ENCODE measurements at places on chromosomes 1 and 21.
A peak's percentile ranks its signal among the peaks of the same experiment; 100 is the strongest.

GRCh38 chr1:77687519-77687906 is 5.1 kb upstream of the ZZZ3 start:
- DNase-seq, result no peak

GRCh38 chr1:209672705-209673630 is 2.2 kb upstream of the G0S2 start:
- DNase-seq, result no peak

DNA sequence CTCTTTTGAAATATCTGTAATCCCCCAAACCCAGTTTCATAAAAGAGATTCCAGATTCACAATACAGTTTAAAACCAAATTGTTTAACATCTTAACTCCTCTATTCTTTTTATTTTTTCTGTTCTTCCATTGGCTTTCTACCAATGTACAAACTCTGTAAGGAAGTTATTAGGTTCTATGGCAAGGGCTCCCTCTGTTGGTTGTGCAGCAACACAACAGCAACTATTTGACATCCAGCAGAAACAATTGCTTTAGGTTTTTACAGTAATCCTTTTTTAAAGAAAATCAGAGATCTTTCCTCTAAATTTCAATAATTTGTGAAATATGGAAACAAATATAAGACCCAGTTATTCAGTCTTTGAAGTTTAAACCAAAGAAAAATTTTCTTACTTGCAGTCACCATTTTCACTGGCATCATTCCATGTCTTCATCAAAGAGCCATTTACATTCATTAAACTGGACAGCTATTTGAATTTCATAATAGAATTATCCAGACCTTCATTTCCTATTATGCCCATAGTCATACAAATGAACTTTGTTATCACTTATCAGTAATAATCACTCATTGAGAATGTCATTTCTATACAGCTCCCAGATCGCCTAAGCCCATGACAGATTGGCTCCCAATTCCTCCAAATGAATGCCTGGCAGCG is 46.5 kb upstream of the RNF11 start:
- DNase-seq, result peak; percentile 2

DNA sequence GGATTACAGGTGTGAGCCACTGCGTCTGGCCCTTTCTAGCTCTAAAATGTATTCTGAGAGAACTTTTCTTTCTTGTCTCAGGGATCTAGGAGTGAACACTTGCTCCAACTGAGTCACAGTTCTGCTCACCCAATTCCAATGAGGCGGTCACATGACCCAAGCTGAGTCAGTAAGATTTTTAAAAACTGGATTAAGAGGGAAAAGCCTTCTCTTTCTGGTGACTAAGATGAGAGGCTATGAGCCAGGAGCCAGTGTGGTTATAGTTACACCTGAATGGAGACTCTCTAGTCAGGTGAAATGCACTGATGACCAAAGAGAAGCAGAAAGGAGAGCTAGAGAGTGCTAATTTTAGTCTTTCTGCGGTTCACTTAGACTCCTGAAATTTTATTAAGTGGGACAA is 9.5 kb upstream of the DEPDC1 start:
- DNase-seq, result no peak

- DNase-seq, result no peak
Measured at GRCh38 chr21:35677298-35677841, 383.0 kb downstream of the SETD4 start.

GRCh38 chr21:32993894-32994293 is 31.8 kb upstream of the OLIG2 start:
- no peak for DNase-seq

GRCh38 chr1:38370716-38371504 is 324.3 kb upstream of the POU3F1 start:
- DNase-seq, result no peak

GRCh38 chr1:114238053-114238452 is 84.4 kb upstream of the SYT6 start:
- no peak for DNase-seq

- no peak for DNase-seq
Measured at GRCh38 chr1:165355977-165356811, at the start of gene LMX1A. TSS of gene LMX1A (minus strand) at chr1:165356715. CDS start at chr1:165355559, 1,156 bp downstream.

DNA sequence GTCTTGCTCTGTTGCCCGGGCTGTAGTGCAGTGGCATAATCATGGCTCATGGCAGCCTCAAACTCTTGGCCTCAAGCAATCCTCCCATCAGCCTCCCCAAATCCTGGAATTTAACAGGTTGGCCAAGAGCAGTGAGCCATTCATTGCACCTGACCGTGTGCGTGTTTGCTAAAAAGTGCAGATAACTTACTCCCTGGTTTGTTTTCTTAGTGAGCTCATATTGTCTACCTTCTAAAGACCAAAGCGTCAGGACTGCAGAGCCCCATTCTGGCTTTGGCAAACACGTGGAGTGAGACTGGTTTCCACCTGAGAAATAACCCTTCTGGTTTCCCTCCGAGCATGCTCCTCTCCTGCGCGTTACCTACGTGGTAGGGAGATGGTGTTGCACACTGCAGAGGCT is 32.2 kb upstream of the CA6 start:
- DNase-seq, result no peak

DNA sequence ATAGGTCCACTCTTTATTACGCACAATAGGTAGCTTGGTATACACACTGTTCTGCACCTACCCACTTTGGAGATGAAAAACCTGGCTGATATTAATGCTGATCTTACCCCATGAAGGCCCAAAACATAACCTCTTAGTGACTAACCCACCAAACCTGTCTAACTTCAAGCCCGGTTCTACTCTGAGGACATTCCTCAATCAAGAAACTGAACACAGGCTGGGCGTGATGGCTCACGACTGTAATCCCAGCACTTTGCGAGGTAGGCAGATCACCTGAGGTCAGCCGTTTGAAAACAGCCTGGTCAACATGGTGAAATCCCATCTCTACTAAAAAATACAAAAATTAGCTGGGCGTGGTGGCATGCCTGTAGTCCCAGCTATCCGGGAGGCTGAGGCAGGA is 50.5 kb downstream of the EYA3 start:
- DNase-seq, result no peak

DNA sequence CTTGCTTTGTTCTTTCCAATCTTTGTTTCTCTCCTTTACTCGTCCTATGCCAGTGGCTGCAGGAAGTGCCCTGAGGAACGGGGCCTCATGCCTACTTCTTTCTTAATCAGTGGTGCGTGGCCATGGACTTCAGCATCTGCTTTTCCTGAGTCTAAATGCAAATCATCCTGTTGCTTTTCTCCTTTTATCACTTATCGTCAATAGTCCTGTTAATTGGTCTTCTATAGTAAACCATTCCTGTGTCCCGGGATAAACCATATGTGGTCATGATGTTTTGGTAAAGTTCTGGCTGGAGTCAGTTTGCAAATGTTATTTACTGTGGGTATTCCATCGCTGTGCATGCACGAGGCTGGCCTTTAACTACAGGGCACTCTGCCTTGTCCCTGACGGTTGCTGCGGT is 47.5 kb downstream of the AGPAT3 start:
- DNase-seq, result no peak

DNA sequence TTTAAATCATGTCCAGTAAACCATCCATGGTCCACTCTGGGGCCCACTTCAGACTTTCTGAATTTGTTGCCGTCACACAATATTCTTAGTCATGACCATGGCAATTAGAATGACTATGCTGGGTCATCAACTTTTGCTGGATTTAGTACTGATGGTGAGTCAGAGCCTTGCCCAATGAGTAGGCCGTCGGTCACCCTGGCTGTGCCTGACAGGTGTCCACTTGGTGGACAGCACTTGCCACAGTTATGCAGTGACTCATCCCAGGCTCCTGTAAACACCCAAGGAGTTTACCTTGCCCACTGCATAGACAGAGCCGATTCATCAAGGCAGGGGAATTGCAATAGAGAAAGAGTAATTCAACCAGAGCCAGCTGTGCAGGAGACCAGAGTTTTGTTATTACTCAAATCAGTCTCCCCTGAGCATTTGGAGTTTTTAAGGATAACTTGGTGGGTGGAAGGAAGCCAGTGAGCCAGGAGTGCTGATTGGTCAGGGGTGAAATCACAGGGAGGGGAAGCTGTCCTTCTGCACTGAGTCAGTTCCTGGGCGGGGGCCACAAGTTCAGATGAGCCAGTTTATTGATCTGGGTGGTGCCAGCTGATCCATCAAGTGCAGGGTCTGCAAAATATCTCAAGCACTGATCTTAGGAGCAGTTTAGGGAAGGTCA is 333.8 kb downstream of the PTPRU start:
- DNase-seq, result no peak

- DNase-seq, result no peak
Measured at GRCh38 chr1:17719874-17720273, 35.3 kb upstream of the ACTL8 start.

- DNase-seq, result peak; percentile 9
Measured at GRCh38 chr1:38586993-38587646, 272.5 kb downstream of the RRAGC start.

GRCh38 chr21:32554832-32555638 is 30.3 kb downstream of the TCP10L start:
- DNase-seq, result no peak

DNA sequence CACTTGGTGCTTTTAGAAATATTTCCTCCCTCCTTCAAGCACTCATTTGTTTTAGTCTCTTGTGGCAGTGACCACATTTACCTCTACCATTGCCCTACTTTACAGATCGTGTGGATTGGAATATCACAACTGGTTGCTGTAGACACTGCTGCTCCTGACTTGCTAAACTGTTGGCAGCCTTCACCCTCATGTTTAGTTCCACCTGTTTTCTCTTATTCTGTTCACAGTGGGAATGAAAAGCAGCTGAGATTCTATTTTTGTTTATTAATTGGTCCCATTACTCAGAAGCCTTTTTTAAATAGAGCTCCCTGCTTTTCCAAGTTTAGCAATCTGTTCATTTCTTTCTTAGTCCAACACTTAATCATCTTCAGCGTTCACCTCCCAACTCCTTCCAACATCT is 308.9 kb downstream of the RWDD3 start:
- DNase-seq, result no peak

GRCh38 chr1:158830074-158830677 is 975 bp upstream of the MNDA start:
- DNase-seq, result no peak

DNA sequence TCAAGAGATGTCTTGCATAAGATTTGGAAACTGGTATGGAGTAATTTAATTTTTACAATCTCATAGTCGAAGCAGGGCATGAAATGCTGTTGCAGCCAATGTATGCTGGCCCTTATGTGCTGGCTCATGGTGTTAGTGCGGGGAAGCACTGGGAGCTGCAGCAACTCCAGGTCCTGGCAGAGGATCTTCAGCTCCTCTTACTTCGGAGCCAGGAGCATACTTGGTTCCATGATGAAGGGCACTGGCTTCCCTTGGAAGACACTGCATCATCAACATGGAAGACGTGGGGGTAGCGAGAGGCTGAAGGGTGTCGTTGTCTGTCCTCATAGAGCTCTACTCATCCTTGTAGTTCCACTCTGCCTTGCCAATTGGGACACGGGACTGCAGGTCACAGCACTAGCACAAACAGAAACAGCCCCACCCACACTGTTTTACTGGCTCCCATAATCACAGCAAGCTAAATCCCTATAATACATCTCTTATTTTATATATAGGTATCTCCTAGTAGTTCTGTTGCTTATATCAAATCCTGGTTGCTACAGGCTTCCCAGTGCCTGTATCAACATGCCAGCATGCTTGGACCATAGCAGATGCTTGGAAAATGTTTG is 22.4 kb downstream of the PLA2G2D start:
- no peak for DNase-seq

Data from stimulated activated CD8-positive, alpha-beta memory T cell treated with anti-CD3 and anti-CD28 coated beads, Interleukin-4, amount 100 ng/mL, for 1 hour (primary cell).